ENCODE measurements at places on chromosomes 13 and 19.

DNA sequence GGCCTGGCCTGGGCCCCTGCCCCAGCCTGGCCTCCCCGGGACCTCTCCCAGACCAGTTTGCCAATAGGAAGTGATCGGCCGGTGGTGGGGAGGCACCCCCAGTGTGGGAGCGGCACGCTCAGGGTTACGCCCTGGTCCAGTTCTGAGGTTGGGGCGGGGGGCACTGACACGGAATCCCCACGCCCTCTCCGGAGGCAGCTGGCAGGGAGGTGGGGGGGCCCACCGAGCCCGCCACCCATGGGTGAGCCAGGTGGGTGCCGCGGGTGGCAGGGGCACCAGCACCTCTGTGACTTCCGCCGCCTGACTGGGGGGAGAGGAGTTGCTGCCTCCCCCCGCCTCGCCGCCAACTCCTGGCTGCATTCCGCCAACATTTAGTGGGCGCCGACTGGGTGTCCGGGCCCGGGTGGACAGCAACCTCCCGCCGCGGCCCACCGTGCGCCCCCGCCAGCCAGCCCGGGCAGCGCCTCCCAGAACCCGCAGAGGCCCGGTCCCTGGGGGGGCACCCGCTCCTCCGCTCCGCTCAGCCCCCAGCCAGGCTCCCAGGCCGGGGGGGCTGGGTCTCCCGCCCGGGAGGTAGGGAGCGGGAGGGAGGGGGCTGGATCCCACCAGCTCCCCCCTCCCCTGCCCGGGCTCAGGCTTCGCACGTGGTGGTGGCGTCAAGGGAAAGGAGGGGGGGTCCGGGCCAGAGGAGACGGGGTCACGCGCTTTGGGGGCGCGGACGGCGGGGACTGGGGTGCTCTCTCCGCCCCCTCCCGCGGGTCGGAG lies 2.0 kb downstream of the ZBTB7A start:
- DNase-seq: peak; percentile 34

GRCh38 chr13:85461621-85462020 lies 337.6 kb downstream of the SLITRK6 start:
- no peak for DNase-seq

DNA sequence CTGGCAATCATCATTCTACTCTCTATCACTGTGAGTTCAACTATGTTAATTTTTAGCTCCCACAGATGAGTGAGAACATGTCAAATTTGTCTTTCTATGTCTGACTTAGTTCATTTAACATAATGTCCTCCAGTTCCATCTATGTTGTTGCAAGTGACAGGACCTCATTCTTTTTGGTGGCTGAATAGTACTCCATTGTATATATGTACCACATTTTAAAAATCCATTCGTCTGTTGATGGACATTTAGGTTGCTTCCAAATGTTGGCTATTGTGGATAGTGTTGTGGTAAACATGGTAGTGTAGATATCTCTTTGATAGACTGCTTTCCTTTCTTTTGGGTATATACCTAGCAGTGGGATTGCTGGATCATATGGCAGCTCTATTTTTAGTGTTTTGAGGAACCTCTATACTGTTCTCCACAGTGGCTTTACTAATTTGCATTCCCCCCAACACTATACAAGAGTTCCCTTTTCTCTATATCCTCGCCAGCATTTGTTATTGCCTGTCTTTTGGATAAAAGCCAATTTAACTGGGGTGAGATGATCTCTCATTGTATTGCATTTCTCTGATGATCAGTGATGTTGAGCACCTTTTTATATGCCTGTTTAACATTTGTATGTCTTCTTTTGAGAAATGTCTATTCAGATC lies 124.1 kb downstream of the PCCA start:
- no peak for DNase-seq

- no peak for DNase-seq
Observed at GRCh38 chr13:26400545-26400944, 146.6 kb downstream of the CDK8 start.

GRCh38 chr19:58554494-58555368 lies at the start of gene CHMP2A:
Gene CHMP2A (minus strand): TSS chr19:58555105. CDS start chr19:58554212, 893 bp downstream.
- peak; percentile 97 for DNase-seq

DNA sequence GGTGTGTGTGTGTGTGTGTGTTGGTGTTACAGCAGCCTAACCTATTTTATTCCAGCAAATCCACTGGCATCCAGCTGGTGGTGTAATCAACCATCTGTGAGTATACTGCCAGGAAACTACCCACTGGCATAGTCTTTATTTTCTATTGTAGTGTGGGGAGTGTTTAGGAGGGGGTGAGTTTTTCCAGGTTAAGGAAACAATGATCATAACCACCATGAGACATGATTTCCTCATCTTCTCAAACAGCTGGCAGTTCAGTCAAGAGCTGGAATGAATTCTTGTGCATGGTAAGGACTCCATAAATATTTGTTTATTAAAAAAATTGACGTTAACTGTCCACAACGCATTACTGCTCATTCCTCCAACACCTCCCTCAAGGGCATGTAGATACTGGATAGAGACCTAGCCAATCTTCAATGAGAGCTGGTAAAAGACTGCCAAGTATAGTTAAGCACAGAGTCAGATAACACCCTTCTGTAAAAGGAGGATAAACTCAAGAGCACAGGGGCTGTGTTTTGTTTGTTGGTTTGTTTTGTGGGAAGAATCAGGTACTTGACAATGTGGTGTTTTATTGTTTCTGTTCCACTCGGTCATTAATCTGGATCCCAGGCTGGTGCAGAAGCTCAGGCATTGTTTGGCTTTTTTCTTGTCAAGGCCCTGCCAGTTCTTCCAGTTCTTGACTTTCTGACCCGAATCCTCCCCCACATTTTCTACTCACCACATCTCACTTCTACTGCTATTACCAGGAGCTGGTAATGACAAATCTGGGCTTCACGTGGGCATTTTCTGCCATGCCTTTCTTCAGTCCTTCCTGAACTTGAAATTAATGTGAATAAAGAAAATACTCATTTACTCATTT lies 31.6 kb upstream of the SLC46A3 start:
- no peak for DNase-seq

DNA sequence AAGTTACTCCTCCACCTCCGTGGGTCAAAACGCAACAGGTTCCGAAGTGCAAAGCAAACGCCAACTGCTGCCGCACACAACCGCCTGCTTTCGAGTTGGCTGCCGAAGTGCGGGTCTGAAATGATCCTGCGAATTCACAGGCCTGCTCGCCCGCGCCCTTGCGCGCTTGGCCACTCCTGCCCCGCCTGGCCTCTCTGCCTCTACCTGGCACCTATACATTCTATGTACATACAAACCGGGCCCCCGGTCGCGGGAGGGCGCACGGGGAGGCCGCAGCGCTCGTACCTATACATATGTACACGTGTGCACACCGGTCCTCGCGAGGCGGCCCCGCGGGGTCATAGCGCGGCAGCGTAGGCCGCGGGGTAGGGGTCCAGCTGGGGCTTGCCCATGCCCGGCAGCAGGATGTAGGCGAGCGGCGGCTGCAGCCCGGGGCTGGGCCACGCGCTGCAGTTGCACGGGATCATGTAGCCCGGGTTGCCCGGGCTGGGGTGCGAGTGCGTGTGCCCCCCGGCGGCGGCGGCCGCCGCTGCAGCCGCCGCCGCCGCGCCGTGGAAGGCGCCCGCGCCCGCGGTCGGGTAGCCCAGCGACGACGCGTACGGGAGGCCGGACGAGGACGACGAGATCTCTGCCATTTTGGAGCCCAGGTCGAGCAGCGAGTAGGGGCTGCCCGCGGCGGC lies 1.3 kb downstream of the SOX21 start:
- DNase-seq: no peak

GRCh38 chr13:109700176-109700575 lies 86.2 kb downstream of the IRS2 start:
- no peak for DNase-seq

DNA sequence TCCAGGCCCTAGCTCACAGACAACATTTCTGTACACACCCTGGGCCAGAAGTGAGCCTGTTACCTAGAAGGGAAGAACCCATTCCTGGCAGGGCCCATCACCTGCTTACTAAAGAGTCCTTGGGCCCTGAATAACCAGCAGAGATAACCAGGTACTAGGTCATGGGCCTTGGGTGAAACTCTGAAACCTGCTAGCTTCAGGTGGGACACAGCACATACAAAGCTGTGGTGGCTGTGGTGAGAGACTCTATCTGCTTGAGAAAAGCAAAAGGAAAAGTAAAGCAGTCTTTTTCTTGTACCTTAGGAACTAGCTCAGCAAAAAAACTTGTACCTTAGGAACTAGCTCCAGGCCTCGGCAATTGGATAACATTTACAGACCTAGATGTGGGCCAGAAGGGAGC lies 1895.9 kb upstream of the PCDH20 start:
- DNase-seq: no peak

DNA sequence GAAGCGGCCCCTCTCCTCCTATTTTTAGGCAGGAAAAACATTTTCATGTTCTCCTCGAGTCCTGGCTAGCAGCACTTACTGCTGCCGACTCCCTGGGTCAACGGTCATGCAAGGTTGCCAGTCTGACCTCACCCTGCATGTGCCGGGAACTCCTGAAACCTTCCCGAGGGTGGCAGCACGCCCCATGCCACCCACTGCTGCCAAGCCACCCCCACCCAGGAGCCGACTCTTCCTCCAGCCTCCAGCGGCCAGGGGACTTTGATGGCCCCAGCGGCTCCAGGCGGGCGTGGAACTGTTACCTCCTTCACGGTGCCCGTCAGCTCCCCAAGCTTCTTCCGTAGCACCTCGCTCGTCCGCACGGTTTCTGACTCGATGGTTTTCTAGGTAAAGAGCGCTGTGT lies 8.7 kb downstream of the TIMM44 start:
- no peak for DNase-seq

GRCh38 chr13:36430247-36431203 lies 1.8 kb upstream of the CCNA1 start:
- no peak for DNase-seq

GRCh38 chr19:42140125-42140754 lies 8.0 kb upstream of the POU2F2 start:
- no peak for DNase-seq
